NCI-H2029 treated with DMSO at 0.1 percent for 48 hours (cell line): ENCODE measurements at places on chromosomes 12 and 14.

DNA sequence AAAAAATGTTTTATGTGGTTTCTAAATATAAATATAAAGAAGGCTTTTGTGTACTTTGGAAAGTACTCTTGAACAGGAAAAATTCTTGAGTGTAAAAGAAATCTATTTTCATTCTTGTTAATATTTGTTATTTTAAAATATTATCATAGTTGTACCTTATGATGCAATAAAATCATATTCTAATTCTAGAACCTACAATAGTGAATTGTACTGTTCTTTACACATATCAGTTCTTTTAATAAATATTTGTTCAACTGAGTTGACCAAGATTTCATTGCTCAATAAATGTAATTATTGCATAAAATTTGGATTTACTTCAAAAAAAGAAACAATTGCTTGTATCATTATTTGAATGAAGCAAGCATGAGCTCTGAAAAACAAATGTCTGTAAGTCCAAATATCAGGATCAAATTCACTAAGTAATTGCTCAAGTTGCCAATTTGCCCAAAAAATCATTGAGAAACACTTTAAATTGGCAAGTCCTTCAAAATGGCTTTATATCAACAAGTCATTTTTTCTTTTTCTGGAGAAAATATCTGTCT lies 191.6 kb upstream of the SLC16A7 start:
- no peak for DNase-seq

DNA sequence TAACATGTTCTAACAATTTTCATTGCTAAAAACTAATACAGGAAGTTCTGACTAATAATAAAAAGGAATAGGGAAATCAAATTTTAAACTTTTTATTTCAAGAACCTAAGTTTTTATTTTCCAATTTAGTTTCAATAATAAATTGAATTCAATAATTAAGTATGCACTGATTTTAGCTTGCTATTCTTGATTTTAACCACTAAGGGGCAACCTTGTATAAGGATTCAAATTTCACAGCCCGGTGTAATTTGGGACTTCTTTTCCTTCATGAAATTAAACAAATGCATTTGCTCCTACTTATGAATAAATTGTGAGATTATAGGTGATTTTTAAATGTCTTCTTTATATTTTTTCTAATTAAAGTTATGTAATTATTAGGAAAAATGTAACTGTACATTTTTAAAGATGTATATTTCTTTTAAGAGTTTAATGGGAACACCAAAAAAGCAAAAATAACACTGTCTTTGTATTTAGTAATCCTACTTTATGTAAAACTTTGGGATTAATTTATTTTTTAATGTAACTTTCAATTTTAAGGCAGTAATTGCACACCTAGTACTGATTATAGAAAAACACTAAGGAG lies 241.4 kb upstream of the PDZRN4 start:
- peak; percentile 25 for DNase-seq

GRCh38 chr14:50272498-50272897 lies 39.5 kb downstream of the L2HGDH start:
- no peak for DNase-seq

- DNase-seq: no peak
These were observed 21.4 kb downstream of the TMEM116 start for GRCh38 chr12:111991535-111991934.

- no peak for DNase-seq
These were observed 157.1 kb upstream of the PZP start for GRCh38 chr12:9365296-9365695.

GRCh38 chr14:19823178-19823577 lies 19.6 kb downstream of the OR4N2 start:
- no peak for DNase-seq

DNA sequence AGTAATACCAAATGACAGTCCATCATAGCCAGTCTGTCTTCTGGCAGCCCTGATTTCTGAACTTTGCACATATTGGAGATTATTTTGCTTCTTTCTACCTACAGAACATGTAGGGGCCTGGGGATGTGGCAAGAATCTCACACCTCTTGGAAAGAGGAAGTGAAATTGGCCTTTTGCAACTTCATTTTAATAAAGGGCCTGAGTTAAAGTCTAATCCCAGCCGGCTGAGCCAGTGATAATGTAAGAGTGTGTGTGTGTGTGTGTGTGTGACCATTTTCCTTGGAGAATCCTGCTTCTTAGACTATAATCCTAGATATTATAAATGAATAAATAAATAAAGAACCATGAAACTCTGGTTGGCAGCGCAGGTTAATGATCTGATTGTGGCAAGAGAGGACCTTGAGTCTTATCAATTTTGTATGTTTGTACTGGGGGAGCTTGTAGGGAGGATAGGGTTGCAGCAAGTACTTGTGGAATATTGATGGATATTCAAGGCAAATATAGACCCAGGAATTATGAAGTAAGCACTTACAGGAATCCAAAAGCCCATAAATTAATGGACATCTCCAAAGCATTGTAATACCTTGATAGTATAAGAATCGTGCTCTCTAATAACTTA lies 233.2 kb upstream of the AMIGO2 start:
- DNase-seq: no peak

GRCh38 chr12:72338437-72338836 lies 66.3 kb downstream of the TRHDE start:
- no peak for DNase-seq

- no peak for DNase-seq
These were observed 27.5 kb downstream of the BCAT1 start for GRCh38 chr12:24921251-24922038.

DNA sequence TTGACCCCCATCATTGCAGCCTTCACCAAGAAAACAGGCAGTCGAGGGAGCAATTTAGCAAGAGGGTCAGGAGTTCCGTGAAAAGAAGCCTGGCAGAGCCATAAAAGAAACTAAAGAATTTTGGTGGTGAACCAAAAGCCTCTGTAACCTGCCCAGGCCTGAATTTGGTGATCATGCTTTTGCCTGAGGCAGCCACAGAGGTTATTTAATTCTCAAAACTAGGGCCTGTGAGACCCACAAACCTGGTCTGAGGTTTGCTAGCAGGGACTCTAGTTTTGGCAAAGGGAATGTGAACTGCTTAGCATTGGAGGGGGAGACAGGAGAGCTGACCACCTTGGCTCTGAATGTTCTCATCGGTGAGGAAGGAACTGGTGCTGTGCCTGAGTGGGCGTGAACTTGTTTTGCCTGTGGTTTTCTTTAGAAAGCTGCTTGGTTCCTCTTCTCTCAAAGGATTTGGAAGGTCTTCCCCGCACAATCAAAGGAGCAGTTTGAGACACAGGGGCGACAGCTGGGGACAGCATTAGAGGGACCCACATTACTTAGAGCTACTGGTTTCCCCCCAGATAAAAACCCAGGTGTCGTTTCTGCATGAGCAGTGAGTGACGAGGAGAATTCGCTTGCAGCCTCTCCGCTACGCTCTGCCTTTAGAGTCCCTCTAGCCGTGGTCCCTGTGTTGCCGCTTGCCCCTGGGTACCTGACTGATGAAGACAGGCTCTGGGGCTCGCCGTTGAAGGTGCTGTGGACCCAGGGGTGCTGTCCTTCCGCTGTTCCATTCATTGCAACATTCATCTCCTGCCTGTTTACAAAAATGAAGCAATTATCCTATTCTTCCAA lies 12.6 kb upstream of the WNT5B start:
- DNase-seq: no peak

GRCh38 chr12:42904683-42905418 lies 315.3 kb upstream of the PRICKLE1 start:
- DNase-seq: no peak

DNA sequence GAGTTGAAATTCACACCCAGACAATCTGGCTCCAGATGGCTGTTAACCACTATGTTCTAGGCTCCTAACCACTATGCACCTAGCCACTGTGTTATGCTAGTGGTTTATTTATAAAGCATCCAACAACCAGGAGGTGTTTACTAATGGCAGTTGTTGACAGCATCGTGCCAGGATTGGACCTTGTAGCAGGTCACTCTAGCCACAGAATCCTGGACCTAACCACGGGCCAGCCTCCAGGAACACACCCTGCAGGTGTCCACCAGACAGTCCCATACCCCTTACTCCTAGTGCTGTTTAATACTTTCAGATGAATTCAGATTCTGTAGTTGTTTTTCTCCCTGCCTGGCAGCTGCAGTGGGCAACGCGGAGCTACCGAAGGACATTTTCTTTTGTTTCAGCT lies 109.4 kb upstream of the MYL2 start:
- no peak for DNase-seq

- DNase-seq: no peak
These were observed 415.5 kb downstream of the PCNX1 start for GRCh38 chr14:71322655-71323250.

DNA sequence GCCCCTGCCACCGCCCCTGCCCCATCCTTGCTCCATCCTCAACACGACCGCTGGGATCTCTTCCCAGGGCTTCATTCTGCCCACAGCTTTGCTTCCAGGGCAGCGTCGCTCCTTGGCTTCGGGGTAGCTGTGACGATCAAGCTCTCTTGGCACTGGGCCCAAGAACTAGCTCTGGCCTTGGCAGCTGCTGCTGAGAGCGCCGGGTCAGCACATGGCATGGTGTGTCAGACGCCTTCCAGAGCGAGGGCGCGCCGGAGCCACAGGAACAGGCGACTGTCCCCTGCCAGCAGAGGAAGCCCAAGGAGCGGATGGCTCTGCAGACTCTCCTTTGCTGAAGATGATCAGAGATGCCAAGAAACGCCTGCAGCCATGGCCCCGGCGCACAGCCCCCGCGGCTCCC lies 15.9 kb downstream of the RAB35 start:
- peak; percentile 13 for DNase-seq

DNA sequence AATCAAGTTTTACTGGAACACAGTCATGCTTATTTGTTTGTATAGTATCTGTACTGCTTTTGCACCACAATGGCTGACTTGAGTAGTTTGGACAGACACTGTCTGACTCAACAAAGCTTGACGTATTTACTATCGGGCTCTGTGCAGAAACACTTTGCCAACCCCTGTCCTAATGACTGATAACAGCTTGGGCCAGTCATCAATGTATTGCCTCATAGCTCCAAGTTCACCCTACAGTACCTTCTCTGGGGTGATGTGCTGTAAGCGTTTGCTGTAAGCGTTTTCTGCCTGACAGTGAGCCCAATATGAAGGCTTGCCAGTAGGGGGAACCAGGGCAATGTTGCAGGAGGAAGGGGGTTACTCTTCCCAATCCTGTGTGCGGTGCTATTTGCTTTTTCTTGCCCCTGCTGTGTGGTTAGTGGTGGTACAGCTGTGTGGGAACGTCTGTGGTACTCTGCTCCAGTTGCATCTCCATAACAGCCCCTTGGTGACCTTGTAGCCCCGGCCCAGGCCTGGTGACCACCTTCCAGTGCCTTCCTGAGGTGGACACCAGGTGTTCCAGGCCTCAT lies 5.4 kb upstream of the CCDC177 start:
- no peak for DNase-seq

DNA sequence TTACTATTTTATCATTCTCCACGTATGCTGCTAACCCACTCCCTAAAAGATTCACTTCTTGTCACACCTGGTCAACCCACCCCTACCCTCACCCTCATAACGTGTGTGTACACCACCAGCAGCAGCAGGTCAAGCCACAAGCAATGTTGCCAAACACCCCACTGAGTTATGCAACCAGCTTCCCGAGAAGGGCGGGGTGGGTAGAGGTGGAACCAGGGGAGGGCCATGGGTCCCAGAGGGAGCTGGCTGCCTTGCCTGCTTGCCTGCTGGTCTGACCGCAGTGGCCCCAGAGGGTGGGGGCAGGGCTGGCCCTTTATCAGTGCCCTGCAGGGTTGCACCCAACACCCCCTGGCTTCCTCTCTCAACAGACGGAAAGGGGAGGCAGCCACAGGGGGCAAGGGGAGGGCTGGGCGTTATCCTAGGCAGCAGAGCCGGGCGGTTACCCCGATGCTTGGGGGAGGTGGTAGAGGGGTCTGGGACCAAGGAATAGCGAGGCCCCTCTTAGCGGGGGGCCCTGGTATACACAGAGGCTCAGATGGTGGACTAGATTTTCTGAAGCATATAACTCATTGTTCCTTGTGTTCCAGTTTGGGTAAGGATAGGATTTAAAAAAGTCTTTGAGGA lies 3.5 kb upstream of the NFE2 start:
- DNase-seq: no peak

DNA sequence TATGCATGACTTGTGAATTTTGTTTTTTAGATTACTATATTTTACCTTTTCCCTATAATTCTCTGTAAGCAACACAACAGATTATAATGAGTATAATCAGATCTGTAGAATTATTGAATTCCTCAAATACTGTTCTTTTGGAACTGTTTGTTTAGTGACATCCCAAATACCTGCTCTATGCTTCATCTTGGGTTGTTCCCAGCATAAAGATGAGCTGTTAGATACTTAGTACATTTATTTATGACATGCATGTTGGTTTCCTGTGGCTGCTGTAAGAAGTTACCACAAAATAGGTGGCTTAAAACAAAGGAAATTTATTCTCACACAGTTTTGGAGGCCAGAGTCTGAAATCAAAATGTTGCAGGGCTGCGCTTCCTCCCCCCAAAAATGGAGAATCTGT lies 78.4 kb downstream of the PTPRR start:
- no peak for DNase-seq

GRCh38 chr12:95820096-95820703 lies 29.6 kb upstream of the NTN4 start:
- DNase-seq: peak; percentile 53

GRCh38 chr12:87332987-87333726 lies 696.0 kb downstream of the C12orf50 start:
- no peak for DNase-seq

DNA sequence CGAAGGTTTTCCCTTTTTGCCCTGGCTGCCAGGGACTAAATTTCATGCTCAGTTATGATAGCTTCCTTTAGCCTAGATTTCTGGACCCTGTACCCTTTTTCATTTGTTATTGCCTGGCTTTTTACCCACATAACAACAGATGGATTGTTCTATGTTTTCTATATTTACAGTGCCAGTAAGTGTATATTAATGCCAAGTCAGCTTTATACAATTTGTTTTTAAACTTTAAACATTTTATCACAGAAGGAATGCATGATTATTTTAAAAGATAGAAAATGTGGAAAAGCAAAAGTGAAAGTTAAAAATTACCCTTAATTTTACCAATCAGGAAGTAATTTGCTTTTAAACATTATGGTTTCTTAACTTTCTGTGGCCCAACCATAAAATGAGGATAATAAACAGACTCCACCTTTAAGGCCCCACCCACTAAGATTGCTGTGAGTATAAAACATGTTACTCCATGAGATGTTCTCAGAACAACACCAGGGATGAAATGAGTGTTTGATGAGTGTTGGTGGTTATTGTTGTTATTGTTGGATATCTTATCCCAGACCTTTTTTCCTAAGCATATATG lies 496.8 kb downstream of the EGLN3 start:
- no peak for DNase-seq

DNA sequence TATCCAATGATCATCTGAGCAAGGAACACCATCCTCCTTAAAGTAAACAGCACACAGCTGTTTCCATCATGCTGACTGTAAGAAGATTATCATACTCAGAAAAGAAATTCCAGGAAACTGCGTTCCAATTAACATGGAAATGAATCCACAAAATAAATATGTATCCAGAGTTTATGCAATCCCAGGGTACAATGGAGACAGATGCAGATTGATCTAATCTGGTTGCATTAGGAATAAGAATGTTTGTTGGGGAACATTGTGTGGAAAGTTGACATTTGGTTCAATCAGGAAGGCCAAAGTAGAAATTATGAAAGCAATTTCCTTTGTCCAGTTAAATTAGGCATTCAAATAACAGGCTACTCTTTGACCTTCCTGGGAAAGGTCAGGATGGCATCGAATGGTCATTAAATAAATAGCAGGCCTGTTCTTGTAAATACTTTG lies 236.9 kb upstream of the AMIGO2 start:
- DNase-seq: no peak
